Mammary epithelial cell (primary cell): ENCODE measurements at places on chromosomes 11 and 22.

- DNase-seq, result peak; percentile 21
Measured at GRCh38 chr11:91859666-91860065, 365.0 kb upstream of the FAT3 start.

GRCh38 chr22:45918459-45919370, 58.2 kb downstream of the WNT7B start:
- peak; percentile 46 for DNase-seq

GRCh38 chr11:56917708-56918400, 70.9 kb upstream of the OR5AK2 start:
- no peak for DNase-seq

DNA sequence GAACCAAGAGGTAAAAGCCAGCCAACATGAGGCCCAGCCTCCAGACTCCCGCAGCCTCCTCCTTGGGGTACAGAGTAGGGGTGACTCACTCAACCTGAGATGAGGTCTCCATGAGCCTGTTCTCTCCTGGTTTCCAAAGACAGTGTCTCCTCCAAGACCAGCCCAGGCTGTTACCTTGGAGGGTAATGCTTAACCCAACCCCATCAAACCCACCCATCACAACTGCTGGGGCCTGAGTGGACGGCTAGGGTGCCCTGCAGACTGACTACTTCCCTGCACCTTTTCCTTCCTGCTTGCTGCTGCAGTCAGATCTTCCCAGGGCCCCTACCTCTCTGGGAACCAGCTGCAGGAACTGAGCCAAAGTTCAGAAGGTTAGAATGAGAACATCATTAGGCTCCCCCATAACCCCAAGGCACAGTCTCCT, 5.1 kb upstream of the NOL12 start:
- peak; percentile 63 for DNase-seq

DNA sequence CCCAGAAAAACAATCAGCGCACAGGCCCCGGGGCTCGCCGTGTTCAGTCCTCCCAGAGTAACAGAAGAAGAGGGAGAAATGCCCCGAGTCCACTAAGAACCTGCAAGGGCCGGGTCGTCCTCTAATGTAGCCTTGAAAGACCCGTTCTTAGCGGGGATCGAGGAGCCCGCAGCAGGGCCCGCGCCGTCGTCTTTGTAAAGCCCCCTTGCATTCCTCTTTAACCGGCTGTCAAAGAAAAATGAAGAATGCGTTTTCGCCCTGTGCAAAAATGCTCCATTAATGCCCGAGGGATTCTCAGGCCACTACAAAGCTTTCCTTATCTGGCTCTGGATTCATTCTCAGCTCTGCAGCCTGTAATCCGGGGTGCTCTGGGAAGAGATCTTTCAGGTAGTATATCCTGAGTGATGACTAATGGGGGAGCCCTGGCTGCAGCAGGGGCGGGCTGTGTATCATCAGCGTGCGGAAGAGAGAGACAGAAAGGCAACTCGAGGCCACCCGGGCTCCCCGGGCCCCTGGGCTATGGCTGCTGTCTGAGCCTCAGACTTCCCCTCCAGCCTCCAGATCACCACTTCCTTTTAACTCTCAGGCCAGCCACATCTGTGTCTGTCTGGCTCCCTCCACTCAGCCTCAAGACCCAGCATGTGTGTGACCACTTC, 78.2 kb downstream of the FBLN1 start:
- DNase-seq, result no peak

DNA sequence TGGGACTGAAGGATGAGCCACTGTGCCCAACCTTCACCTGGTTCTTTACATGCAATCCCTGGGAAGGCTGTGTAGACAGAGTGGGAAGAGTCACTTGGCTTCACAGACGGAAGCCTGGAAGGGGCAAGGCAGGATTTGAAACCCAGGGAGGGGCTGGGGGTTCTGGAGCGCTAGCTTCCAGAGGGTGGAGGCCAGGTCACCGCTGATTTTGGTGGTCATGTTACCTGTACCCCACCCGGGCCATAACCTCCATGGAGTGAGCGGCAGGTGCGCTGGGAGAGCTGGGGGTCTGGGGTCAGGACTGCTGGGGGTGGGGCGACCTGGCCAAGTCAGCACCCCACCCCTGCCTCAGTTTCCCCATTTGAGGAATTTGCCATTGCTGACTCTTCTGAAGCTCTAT, 38.3 kb downstream of the PDGFB start:
- no peak for DNase-seq

DNA sequence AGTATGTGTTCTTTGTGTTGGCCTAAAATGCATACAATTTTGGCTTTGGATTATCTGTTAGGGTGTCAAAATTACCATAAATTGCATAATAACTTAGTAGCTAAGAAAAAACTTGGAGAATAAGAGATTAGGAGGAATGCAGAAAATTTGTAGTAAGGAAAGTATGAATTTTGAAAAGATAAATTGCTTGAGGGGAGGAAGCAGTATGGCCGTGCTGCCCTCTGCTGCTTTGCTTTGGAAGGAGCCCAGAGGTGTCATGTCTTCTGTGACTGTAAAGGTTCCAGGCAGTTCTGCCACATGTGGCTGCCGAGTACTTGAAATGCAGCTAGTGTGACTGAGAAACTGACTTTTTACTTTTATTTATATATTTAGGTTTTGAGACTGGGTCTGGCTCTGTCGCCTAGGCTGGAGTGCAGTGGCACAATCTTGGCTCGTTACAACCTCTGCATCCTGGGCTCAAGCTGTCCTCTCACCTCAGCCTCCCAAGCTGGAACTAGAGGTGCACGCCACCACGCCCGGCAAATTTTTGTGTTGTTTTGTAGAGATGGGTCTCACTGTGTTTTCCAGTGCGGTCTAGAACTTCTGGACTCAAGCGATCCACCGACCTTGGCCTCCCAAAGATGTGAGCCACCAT, 1.8 kb downstream of the ADSL start:
- DNase-seq, result peak; percentile 36
